ELF-1 (cell line): ENCODE measurements at places on chromosomes 4 and X.

DNA sequence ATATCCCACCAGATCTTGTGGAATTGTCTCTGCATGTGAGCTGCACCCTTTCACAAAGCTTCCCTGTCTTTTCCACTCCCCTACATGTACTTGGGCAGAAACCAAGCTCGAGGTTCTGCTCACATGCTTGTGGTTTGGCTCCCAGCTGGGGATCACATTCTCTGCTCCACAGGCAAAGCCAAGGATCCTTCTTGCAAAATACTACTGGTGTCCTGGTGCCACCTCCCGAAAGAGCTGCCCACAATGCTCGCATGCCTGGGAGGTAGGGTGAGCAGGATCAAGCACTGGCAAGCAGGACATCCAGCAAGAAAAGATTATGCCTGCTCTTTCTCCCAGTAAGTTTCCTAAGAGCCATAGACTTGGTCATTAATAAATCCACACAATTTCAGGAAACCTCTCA lies 45.1 kb upstream of the PPARGC1A start:
- DNase-seq: peak; percentile 22

GRCh38 chrX:41022566-41022965 lies 62.7 kb upstream of the USP9X start:
- DNase-seq: no peak

DNA sequence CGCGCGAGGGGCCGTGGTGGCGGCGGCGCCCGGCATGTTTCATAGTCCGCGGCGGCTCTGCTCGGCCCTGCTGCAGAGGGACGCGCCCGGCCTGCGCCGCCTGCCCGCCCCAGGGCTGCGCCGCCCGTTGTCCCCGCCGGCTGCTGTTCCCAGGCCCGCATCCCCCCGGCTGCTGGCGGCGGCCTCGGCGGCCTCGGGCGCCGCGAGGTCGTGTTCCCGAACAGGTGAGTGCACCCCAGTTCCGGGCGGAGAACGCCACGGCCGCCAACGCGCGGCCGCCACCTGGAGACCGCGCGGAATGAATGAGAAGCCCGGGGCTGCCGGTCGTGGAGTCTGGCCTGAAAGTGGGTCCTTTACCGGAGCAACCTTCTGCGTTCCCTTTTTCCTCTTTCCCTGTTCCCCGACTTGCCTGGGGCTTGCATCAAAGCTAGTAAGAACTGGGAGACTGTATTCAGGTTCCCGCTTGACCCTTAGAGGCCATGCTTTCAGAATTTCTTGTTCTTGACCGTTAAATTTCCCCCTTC lies 429 bp downstream of the NOCT start:
- no peak for DNase-seq

- no peak for DNase-seq
Observed at GRCh38 chr4:40461062-40461461, 125.9 kb downstream of the CHRNA9 start.

DNA sequence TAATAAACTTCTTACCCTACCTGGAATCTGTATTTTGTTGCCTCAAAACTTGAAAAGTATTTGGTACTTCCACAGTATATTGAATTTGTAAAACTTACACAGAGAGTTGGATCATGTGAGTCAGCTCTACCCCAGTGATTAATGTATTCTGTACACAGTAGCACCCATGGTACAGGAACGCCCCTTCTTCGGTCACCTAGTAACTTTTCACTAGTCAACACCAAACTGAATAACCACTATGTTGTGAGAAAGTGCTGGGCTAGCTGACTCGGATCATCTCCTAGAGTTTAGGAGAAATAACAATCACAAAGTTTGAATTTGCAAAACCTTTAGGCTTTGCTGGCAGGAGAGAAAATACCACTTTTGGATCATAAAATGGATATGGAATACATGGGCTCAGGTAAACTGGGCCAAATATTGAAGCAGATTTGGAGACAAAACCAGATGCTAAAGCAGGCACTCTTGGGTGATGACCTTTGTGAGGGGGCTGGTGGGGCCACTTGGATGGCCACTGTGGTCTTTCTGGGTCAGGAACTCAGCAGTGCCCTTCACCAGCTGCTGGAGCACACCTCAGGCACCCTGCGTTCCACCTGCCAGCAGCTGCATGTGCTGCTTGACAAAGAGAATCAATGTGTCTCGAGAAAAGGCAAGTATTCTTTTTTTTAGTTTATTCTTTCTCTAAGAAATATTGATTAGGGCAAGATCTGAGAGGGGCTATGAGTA lies at the start of gene DTHD1:
Gene DTHD1, plus strand, starts transcription at position 233 of the 723 bp plus-strand sequence. Its CDS starts 143 bp downstream, at position 376.
- DNase-seq: no peak

- DNase-seq: no peak
Observed at GRCh38 chr4:138789796-138790195, 225.8 kb upstream of the NOCT start.

- DNase-seq: peak; percentile 89
Observed at GRCh38 chrX:141176586-141177451, at the start of gene LDOC1. Gene LDOC1 (minus strand): TSS chrX:141177129. CDS start chrX:141177021, 108 bp downstream.

GRCh38 chr4:118113220-118113619 lies 78.9 kb downstream of the NDST3 start:
- DNase-seq: no peak

DNA sequence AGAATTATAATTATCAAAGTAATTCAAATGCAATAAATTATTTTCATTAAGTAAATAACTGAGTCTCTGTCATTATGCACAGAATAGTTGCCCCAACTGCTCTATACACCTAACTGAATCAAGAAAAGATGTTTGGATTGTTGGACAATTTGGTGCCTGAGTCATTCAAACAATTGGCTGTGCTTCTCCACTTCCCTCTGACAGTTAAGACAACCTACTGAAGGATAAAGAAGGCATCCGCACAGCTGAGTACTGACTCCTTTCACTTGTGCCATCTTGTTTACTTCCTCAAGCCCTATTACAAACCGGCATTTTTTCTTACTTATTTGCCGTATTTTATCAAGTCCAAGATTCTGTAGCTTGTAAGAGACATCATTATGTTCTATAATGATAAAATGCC lies 110.6 kb upstream of the C1QTNF7 start:
- no peak for DNase-seq

DNA sequence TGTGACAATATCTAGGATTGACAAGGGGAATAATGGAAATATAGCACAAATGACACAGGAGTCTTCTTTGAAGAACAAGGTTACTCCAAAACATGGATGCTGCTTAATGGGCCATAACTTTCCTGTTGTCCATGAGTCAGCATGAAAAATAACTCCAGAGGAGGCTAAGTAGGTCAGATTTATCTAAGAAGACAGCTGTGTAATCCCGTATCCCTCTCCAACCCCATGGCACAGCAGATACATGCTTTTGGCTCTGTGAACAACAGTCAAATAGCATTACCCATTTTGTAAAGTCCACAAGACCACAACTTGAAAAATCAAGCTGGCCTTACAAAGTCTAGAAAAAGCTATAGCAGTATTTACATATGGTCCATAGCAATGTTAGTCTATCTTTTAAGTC lies 2.1 kb upstream of the TMEM131L start:
- no peak for DNase-seq

- DNase-seq: no peak
Observed at GRCh38 chr4:53889326-53890055, 174.9 kb downstream of the CHIC2 start.

GRCh38 chr4:24434241-24434640 lies 150.1 kb downstream of the DHX15 start:
- DNase-seq: no peak

DNA sequence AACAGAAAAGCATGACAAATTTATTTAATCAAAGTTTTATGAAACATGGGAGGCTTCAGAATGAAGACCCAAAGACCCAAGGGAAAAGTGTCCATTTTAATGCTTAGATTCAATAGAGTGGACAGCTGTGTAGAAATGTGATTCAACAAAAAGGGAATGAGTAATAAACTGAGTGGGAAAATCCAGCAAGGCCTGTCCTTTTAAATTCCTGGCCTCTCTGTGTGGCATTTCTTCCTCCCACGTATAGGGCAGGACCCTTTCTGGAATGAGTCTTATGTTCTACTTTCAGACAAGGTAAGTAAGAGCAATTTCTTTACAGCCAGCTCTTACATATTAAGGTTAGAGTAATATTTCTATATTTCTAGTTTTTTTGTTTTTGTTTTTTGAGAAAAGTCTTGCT lies 14.5 kb downstream of the AASDH start:
- DNase-seq: no peak

- DNase-seq: no peak
Observed at GRCh38 chr4:40040908-40041307, 15.7 kb upstream of the N4BP2 start.

DNA sequence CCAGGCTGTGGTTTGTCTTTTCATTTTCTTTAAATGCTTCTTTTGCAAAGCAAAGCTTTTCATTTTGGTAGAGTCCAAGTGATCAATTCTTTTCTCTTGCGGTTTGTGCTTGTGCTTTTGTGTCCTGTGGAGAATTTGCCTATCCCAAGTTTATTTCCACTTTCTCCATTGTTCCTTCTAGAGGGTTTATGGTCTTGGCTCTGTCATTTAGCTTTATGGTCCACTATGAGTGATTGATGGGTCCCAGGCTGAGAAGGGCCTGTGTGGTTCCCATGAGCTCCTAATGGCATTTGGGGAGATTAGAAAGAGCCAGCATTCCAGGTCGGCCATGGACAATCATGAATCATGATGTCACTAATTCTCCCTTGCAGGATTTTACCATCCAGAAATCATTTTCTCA lies 86.5 kb downstream of the CPZ start:
- DNase-seq: no peak

DNA sequence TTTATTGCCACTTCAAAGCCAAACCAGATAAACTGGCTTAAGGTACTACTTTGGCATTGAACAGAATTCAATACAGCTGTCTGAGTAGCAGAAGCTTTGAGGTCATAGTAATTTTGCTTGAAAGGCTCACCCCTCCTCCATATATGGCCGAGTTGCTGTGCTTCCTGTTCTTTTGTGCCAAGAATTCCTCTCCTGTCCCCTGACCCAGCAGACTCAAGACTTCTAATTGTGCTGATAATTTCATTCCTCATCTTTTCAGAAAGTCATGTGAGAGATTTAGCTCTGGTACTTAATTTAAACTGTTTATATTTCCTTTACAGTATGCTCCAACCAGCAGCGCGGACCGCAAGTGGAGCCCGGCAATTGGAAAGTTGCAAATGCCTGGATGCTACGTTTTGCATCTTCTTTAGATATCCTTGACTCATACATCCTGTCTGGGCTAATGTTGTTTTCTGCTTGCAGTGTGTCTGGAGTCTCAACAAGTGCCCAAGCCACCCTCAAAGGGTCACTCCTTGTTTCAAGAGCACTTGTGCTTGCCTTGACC lies 373.4 kb downstream of the PDGFC start:
- peak; percentile 38 for DNase-seq

DNA sequence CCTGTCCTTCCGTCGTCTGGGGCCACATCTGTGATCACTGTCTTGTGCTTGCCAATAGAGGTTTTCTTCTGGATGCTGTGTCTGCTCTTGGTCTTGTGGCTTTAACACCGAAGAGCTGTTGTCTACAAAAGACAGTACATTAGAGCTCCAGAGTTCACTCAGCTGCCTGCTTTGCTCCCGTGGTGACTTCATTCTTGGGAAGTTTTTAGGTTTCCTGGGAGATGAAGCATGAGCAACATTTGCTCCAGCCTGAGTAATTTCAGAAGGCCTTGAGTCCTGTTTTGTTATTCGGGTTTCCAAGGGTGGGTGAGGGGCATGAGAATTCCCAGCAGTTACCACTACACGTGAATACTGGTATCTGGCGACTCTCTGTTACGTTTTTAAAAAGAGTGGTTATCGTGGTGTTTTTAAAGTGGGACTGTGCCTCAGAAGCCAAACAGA lies 189.2 kb downstream of the SHROOM3 start:
- DNase-seq: peak; percentile 70

GRCh38 chr4:123536225-123536624 lies 139.6 kb downstream of the SPRY1 start:
- no peak for DNase-seq

GRCh38 chrX:149433051-149433450 lies 72.1 kb downstream of the IDS start:
- DNase-seq: no peak

DNA sequence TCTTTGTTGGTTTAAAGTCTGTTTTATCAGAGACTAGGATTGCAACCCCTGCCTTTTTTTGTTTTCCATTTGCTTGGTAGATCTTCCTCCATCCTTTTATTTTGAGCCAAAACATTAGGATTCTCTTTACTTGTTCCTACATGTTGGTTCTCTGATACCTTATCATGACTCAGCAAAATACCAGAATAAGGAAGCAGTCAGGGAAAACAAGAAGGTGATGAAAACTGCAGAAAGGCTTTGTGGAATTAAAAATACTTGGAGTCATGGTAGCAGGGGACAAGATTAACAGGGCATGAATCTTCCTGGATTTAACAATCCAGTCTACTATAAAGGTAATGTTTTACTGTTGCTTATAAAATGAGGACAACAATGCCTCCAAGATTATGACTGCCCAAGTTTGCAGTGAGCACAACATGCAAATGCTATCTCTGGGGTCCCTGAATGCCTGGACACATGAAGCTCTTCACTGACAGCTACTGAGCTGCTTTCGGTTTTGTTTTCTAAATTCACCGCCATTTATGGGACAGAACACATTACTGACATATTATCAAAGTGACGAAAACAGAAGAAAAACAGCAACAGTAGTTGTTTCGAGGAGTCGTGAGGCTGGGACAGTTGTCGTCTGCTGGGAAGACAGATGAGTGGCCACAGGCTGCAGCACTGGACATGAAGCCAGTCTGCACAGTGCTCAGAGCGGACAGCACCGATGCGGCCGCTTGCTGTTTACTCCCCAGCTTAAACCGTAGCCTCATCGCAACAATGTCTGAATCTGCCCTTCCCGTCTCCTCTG lies 174.5 kb upstream of the DKK2 start:
- no peak for DNase-seq

DNA sequence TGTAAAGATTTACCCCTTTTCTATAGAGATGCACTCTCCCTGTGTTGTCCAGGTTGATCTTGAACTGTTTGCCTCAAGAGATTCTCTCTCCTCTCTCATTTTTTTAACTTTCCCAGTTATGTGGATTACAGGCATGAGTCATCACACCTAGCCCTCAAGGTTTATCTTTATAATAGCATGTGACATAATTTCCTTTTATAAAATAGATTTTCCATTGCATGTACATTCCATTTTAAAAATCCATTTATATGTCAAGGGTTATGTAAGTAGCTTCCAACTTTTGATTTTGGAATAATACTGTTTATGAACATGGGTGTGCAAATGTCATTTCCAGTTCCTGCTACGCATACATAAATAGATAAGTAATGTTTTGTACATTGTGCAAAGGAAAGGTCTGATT lies 20.6 kb downstream of the ZNF721 start:
- no peak for DNase-seq

DNA sequence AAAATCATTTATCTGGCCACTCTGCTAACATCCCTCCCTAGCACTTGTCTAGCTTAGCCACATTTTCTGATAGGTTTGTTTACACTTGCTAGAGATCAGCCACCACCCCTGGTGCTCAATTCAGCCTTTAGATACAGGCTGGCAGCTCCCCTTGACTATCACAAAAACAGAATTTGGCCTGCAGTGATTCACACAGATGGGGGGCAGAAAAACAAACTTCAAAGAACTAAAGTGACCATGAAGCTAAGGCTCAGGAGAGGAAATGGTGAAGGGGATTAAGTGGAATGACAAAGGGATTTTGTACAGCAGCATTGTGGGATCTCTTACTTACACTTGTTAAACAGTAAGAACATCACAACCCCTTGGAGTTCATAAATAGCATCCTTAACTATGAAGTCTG lies 1718.0 kb upstream of the PCDH7 start:
- peak; percentile 75 for DNase-seq
